ENCODE measurements at places on chromosomes 7 and 10.

DNA sequence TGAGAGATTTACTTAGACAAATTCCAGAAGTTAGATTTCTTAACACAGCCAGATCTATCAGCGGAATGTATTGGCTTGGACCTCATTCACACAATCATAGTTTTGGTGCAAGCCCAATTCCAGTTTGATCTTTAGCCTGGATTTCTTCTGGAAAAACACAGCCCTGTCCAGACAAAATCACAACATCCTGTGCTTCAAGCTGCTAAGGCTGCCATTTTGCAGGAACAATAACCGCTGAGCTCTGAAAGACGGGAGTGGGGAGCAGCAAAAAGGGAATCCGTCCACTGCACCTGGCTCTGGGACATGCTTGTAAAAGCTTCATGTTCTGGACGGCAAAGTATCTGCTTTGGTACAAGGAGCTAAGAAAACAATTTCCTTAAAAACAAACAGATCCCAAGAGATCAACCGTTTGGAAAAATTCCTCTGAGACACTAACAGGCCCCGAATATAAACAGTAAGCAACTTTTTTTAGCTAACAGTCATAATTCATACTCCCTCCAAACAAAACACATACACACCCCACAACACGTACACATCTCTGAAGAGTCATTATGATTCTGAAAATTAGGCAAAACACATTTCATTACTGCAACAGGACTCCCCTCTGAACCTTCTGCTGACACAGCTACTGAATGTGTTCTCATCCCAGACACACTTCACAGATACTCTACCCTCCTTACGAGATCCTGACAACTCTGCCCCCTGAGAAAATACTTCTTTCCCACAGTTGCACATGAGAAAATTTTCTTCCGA is 32.4 kb downstream of the ITIH5 start:
- DNase-seq: no peak

- DNase-seq: no peak
These were observed 238.5 kb downstream of the ZMYND11 start for GRCh38 chr10:373526-374309.

DNA sequence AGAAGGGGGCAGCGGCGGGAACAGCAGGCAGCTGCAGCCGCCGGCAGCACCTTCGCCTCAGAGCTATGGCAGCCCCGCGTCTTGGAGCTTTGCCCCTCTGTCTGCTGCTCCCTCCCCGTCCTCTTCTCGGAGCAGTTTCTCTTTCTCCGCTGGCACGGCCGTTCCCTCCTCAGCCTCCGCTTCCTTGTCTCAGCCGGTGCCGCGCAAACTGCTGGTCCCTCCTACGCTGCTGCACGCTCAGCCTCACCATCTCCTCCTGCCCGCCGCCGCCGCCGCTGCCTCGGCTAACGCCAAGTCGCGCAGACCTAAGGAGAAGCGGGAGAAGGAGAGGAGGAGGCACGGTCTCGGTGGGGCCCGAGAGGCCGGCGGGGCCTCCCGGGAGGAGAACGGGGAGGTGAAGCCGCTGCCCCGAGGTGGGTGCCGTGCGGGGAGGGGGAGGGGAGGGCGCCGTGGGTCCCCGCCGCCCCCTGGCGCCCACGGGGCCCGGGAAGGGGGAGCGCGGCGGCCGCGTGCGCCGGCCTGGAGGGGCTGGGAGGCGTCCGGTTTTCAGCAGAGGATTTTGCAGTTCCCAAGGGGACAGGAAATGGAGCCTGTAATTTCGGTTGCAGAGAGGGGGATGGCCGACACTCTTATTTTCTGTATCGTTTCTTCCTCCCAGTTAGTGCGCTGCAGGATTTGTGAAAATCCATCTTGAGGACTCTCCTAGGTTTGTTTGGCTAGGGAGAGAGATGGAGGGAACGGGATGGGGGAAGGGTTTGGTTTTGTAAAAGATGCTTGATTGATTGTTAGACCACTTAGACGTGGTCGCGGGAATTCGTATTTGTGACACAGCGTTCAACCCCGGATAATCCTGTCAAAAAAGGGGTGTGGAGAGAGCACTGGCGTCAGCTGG is 630 bp downstream of the RSBN1L start:
- no peak for DNase-seq

GRCh38 chr7:70457482-70457881 is 674.5 kb upstream of the GALNT17 start:
- DNase-seq: no peak

DNA sequence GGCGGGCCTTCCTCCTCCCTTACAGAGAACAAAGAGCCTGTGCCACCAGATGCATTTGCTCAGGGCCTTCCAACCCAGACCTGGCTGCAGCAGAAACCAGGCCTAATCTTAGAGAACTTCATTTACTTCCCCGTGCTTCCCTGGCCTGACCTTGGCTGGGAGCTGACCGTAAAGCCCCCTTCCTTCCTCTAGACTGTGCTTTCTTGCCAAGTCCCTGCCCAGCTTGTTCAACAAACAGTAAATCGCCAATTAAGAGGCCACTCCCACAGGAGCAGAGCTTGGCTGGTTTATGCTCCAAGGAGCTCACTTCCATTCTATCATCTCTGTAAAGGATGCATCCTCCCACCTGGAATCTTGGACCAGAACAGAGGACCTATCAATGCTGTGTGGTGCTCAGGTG is 110.9 kb downstream of the COL13A1 start:
- no peak for DNase-seq

- no peak for DNase-seq
These were observed 5.8 kb upstream of the RBM20 start for GRCh38 chr10:110638319-110638718.

- no peak for DNase-seq
These were observed 59.4 kb downstream of the WDR37 start for GRCh38 chr10:1115607-1115955.

DNA sequence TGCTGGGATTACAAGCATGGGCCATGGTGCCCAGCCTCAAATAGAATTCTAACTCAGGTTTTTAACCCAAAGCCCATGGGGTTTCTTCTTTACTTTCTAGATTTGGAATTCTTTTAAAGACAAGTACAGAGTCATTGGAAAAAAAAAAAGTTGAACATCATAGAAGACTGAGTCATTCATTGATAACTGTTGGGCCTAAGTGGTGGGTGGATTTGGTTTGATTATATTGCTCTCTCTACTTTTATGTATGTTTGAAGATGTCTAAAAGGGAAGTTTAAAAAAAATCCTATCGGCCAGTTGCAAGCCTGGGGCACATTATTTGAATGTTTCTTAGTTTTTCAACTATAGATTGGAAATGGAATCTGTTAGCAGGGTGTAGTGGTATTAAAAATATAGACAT is 49.7 kb downstream of the INPP5F start:
- no peak for DNase-seq

DNA sequence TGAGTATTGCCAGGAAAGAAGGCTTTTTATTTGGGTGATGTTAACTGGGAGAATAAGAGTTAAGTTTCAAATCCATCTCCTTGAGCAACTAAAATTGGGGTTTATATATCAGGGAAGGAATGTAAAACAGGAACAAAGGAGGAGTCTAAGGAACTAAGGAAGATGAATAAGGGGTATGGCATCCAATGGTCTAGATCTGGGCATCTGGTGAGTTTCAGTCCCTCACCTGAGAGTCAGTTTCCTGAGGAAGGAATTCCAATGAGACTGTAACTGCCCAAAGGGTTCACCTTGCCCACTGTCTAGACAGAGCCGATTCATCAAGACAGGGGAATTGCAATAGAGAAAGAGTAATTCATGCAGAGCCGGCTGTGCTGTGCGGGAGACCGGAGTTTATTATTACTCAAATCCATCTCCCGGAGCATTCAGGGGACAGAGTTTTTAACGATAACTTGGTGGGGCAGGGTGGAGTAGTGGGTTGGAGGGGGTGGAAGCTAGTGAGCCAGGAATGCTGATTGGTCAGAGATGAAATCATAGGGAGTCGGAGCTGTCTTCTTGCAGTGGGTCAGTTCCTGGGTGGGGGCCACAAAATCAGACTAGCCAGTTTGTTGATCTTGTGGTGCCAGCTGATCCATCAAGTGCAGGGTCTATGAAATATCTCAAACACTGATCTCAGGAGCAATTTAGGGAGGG is 188.3 kb upstream of the STK17A start:
- no peak for DNase-seq

DNA sequence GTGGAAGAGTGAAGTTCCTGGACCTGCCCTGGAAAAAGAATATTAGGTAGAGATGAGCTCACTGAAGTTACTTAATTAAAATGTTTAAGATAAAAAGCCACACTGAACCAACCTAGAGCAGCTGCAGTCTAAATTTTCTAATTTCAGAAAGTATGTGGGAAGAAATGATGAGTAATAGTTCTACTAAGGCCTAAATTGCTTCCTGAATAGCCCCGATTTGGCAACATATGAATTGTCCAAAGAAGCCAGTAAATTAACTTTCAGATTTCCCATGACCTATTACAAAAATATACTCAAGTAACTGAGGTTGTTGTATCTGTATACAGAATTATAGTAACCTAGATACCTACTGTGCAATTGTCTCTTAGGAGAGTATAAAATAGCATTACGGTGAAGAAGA is 312.6 kb downstream of the IPMK start:
- DNase-seq: no peak

DNA sequence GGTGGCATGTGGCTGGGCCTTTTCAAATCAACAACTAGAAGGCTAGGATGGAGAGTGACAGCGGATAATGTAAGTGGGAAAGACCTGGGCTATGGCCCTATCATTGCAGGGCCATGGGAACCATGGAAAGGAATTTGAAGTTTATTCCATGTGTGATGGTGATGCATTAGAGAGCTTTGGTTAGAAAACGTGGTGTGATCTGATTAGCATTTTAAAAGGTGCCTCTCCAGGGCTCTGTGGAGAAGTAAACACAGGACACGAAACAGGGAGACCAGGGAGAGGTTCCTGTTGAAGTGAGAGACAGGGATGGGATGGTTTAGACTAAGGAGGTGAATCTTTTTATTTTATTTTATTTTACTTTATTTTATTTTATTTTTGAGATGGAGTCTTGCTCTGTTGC is 749.5 kb downstream of the GATA3 start:
- DNase-seq: no peak

DNA sequence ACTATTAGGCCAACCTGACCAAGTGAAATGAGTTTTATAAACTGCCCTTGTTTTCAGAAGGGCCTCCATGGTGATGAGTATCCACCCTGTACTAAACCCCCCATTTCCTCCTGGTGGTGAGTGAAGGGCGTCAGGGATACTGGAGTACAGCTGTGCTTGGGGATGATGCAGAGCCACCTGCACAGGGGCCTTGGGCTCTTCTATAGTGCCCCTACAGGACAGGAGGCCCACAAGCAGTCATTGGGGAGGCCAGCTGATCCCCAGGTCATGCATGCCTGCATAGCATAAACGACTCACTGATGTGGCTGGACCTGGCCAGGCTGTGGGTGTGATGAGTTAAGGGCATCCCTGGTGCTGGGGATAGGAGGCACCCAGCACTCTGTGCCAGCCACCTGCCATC is 114.1 kb upstream of the CELF2 start:
- no peak for DNase-seq

DNA sequence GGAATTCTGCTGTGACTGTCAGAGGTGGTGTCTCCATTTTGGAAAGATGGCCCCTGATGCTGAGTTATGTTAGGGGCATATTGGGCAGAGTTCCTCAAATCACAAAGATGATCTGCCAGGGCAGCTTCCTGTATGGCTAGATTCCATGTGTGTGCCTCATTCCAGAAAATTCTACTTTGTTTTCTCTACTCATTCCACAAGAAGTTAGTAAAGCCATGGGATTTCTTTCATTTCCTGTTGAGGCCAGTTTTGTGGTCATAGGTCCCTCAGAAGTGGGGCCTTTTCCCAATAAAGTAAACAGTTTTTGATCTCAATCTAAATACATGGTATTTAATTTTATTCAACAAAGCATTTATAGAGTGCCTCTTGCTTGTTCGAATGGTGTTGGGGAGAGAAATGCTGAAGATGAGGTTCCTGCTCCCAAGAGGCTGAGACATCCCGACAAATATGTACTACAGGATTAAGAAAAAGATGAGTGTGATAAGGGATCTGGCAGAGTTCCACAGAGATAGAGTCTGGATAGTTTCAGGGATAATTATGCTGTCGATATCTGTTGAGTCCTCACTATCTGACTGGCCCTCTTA is 33.0 kb downstream of the MINDY4 start:
- DNase-seq: no peak

DNA sequence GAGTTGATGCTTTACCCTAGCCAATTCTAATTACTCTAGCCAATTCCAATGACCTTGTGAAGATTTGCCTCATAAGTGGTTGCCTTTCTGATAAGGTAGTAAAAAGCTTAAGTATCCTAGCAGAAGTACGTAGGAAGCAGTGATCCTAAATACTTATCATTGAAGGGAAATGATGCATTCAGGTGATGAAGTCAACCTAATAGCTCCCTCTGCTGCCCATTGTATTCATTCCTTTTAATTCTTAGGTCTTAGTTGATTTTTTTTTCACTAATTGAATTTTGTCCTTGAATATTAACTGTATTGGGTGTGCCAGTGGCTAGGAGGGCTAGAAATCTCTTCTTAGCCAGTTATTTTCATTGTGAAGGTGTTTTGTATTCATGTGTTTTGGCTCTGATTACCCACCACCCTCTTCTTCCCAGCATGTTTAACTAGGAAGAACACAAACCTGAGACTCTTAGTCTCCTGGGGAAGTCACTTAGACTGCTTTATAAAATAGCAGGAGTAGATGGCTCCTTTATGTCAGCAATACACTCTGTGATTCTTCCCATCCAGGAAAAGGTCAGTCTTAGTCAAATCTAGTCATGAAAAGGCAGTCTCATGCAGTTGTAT is 46.3 kb downstream of the PLEKHA8 start:
- no peak for DNase-seq

DNA sequence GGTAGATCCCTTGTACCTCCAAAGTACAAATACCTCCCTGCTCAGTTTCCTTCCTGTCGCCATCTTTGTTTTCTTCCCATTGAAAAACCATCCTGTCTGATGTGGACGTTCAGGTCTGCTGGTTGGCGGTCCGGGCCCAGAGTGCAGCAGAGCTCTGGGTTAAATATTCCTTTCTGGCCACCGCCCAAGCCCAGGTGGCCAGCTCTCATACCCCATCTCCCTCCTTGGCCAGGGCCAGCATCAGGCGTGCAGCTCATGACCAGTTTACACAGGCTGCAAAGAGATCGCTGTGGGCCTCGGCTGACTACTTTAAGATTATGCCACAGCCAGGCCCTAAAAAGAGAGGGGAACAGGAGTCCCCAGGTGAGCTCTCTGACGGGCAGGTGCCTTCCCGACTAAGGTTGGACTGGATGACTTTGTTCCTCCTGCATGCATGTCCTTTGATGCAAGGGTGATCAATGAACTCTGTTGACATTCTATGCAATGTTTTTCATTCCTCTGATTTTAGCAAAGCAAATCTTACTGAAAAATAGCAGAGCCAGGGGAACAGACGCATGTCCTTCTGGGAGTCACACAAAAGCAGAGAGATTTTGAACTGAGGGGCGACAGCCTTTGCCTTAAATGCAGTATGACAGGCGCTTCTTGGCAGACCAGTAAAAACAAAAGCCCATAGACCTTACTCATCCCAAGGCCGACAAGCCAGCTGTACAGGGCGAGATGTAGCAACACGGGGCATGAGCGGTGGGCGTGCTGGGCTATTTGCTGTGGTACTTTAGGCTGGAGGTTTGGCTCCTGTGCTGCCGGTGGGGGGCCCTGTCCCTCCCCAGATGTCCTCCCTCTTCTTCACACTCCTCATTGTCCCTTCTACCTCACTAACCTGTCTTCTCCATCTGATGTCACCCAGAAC is 33.3 kb upstream of the SH2B2 start:
- DNase-seq: no peak

Measured in cortex of kidney (tissue), 1 donor.